AG09309 (cell line): ENCODE measurements at places on chromosomes 7 and 10.

- no peak for DNase-seq
Measured at GRCh38 chr10:59711871-59712494, 2.3 kb upstream of the SLC16A9 start.

DNA sequence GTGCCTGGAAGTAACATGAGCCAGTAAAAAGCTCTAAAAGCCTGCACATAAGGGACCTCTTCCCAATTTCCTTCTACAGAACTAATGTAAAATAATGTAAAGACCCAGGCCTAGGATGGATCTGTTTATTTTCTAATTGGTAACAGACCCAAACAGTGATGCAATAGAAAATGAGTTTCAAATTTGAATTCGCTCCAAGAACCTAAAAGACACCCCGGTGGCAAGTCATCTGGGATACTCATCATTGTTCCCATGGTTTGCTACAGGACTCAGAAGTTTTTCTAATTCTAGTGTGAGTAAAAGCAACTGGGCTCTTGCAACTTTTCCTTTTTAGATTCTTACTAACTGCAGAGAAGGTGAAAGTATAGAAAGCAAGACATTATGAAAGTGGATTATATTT, 271.3 kb upstream of the CACNA2D1 start:
- peak; percentile 11 for DNase-seq

GRCh38 chr7:132573251-132573955, 2.9 kb downstream of the PLXNA4 start:
- DNase-seq, result no peak

DNA sequence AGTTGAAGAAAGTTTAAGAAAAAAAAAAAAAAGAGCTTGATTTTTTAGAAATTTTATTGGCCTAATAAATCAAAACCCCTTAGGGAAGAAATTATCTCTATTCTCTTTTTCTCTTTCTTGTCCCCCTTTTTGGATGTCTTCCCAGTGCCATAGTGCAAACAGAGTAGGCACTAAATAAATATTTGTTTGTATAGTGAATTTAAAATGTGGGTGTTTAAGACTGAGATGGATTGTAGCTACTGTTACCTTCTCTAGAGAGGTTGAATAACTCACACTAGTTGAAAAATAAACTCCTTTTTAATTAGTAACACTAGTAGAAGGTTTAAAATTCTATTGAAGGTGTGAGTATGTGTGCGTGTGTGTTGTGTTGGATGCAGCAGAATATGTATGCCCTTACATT, 783.8 kb downstream of the NXPH1 start:
- DNase-seq, result no peak

GRCh38 chr7:83936056-83936708, 258.4 kb downstream of the SEMA3A start:
- peak; percentile 34 for DNase-seq
